T-cell (primary cell): ENCODE measurements at places on chromosomes 12 and 14.

GRCh38 chr14:43087666-43088065 is 1419.4 kb downstream of the FSCB start:
- DNase-seq: no peak

DNA sequence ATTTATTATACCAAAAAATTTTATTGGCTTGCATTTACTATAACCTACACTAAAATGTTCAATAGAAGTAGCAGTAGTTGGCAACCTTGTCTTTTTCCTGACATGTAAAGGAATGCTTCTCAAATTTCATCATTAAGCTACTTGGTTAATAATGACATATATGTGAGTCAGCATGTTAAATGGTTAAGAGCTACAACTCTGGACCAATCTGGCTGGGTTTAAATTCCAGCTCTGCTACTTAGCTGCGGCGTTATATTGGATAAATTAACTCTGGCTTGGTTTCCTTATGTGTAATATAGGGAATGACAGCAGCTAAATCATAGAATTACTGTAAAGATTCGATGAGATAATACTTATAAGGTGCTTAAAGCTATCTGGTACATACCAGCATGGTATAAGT is 53.7 kb upstream of the OTOGL start:
- DNase-seq: no peak

DNA sequence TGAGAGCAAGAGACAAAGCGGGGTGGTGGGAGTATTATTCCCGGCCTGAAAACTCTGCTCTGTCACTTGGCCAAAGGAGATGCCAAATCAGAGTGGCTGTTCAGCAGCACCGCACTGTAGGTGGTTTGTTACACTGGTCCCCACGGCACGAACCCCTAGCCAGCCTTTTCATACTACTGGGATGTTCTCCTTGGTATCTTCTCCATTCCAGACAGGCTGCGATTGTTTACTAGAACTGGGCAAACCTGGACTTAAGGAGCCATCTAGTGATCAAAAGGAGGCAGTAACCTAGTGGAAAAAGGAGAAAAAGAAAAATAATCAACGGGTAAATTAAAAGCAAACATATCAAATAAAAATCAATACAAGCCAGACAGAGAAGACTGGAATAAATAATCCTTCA is 58.9 kb upstream of the TMTC2 start:
- no peak for DNase-seq

- DNase-seq: no peak
Observed at GRCh38 chr14:66109426-66109825, 376.7 kb upstream of the CCDC196 start.
